GM23248 (cell line): ENCODE measurements at places on chromosomes 7 and 10.

- DNase-seq = no peak
Measured at GRCh38 chr10:47025253-47025539, 114.0 kb downstream of the PTPN20 start.

DNA sequence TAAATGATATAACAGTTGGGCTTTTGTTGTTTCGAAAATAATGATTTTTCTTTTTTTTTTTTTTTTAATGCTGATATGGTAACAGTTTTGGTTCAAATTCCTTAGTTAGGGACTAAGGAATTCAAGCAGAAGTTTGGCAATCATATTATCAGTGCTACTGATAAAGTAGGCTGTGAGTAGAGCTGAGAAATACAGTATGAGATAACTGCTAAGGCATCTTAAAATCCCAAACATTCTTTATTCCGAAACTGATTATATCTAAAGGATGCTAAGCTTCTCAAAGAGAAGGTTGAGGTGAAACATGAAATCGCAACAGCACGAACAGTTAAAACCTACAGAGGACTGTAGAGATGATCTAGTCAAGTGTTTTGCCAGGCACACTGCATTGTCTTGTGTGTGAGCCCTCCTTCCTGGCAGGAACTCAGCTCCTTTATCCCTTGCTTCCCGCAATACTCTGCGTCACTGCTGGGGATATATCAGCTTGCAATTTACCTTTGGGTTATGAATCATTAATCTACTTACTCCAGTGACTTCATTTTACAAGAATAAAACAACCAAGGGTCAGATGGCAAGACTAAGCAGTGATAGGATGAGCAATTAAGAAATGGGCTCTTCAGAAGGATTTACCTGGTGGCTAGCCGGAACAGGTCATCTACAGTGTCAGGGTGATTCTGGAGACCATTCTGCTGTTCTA lies 36.7 kb downstream of the IRF5 start:
- DNase-seq = no peak

- peak; percentile 74 for DNase-seq
Measured at GRCh38 chr10:69087590-69088470, at the start of gene SRGN. Gene SRGN, plus strand, starts transcription at chr10:69088103. Its CDS starts 55 bp downstream, at chr10:69088158.

DNA sequence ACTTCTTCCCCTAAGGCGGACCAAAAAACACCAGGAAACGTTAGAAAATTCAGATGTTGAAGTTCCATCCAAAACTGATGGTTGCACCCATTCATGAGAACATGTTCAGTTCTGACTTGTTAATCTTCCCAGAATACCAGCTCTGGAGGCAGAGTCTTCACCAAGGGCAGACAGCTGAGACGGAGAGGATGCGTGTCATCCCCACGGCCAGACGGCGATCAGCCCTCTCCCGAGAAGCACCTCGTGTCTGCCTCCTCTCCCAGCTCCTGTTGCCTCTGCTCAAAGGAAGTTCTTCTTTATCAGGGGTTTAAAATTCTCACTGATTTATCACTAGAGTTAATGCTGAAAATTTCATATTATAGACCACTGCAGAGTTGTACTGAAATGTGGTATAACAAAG lies 269.7 kb downstream of the ZMYND11 start:
- DNase-seq = no peak

GRCh38 chr10:97020452-97021400 lies 165.0 kb downstream of the SLIT1 start:
- no peak for DNase-seq

DNA sequence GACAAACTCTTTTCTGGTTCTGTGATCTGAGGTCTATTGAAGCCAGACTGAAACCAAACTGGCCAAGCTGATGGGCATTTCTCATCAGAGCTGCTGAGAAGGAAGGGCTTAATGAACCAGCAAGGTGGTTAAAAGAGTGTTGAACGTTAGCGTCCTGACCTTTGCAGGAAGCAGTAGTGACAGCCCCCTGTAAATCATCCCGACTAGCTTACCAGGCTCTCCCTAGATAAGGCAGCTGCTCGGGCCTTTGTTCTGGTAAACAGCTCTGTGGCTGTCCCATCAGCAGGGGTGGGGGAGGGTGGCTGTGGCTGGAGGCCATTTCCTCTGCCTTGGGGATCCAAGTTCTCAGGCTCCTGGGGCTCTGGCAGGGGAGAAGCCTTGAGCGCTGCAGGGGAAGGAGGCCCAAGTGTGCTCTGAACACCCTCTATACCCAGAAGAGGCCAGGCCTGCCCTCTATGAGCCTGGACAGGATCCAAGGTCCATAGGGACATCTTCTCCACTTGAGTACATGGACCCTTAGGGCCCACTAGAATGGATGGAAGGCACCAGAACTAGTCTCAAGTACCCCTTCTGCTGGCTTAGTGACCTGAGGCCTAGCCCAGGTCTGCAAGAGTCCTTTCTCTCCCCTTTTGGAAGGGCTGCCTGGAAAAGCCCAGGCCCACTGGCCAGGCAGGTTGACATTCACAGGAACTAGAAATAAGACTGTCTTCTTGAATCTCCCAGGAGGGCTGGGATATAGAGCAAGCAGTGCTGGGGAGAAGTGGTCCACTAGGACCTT lies 134.6 kb downstream of the ARHGAP22 start:
- DNase-seq = no peak

DNA sequence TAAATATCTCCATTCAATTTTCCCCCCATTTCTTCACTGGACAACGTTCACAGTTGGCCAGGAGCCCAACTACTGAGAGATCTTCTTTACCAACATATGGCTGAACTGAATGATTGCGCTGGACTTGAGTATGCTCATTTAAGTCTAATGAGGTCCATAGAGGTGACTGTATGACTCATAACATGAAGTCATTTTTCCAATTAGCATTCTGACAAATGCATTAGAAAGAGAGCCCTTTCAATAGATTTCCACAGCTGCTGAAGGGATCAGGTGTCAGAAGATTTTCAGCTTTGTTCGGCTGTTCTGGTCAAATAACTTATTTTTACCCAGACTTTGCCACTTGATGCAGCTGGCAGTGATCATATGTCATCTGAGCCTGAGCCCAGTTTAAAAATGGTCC lies 438.0 kb downstream of the ETV1 start:
- no peak for DNase-seq

- no peak for DNase-seq
Measured at GRCh38 chr7:28190077-28190710, 9.6 kb upstream of the JAZF1 start.

GRCh38 chr7:47906883-47907282 lies 41.4 kb downstream of the PKD1L1 start:
- DNase-seq = no peak

DNA sequence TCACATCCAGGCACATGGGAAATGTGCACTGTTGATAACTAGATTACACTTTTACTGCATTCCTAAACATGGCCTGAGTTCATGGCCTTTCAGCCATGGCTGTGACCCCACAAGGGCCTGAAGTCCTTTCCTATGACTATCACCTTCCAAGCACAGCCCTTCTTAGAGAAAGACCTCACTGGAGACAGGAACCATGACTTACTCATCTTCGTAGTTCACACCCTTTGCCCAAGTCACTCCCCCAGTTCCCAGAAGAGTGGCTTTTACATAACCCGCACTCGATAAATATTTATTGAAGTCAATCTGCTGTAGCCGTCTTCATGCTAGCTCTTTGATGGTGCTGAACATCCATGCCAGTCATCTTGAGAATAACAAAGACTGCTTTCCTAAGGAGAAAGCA lies 632.5 kb upstream of the NRP1 start:
- DNase-seq = no peak

GRCh38 chr10:29063806-29064644 lies 224.8 kb upstream of the LYZL1 start:
- peak; percentile 10 for DNase-seq

DNA sequence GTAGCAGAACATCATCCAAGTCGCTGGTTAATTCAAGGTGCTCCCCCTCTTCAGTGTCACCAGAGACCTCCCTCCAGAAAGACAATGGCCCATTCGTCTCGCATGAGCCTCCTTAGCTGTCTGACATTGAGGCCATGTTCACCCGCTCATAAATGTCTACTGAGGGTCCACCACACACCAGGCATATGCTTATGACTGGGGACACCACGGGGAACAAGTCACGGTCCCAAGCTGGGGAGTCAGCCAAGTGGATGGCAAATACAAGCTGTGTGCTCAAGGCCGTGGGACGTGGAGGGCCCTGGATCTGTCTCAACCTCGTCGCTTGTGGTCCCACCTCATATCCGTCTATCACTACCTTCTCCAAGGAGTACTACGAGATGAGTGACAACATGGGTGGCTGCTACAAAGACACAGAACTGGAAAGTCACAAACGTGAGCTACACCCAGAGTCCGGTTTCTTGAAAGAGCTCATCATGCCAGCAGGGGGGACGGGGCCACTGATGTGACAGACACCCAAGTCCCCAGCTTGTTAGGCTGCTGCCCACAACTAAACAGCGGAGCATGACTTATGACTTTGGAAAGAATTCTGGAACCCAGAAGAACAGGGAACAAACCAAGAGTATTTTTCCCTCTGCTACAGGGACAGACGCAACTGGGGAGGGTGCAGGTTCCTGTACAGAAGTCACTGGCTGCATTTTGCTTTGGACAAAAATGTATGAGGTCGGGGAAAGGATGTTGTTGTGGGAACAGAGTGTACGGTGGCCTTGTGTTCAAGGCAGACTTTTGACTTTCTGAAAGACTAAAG lies 189.6 kb downstream of the COBL start:
- DNase-seq = no peak

DNA sequence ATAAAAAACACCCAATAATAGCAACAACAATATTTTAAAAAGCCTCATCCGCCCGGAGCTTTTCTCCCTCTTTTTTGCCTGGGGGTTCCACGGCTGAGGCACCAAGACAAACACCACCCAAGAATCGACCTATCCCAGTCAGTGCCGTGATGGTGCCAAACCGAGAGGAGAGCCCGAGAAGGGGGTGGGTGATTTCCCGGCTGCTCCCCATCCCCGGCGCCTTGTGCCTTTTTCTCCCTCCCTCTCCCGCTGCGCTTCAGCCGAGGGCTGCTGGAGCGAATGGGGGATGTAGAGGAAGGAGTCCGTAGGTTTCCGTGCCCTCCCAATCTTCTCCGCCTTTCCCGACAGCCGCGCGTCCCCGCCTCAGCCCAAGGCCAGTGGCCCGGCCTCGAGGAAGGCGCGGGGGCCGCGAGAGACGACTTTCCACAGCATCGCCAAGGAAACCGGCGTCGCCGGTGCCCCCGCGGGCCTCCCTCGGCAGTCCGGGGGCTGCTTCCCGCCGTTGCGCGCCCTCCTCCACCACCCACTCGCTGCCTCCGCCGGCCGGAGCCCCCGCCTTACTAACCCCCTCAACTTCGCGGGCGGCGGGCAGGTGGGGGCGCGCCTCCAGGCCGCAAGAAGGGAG lies 1.3 kb downstream of the EGR2 start:
- DNase-seq = peak; percentile 18

DNA sequence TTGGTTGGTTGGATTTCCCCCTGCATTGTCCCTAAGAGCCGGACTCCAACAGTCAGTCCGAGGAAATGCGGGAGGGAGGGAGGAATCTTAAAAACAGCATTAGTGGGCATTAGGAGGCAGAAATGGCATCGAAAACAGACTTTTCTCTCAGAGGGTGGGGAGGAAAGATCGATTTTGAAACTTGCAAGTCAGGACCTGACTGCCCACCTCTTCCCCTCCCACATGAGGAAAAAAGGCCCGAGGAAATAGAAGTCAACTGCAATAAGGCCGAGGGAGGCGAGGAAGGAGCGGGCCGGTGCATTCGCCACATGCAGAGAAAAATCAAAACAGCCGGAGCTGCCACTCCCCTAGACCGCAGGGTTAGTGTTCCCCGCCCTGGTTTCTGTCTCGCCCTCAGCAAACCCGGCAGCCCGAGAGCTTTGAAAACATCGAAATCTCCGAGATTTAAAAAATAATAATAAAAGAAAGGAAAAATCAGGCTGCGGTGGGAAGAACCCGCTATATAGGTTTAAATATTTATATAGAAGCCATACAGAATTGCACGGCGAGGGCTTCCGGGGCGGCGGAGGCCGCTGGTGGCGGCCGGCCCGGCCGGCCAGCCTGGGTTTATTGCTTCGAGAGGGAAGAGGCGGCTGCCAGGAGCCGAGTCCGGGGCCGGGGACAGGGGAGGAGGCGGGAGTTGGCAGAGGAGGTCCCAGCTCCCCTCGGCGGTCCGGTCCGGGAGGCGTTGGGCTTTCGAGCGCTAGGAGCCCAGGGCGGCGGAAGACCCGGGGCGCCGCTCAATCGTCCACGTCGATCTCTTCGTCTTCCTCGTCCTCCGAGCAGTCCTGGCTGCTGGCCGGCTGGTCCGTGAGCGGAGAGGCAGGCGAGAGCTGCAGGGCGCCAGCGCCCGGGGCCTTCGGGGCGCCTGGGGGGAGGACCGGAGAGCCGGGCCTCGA lies 2.5 kb downstream of the LBX1 start:
- DNase-seq = peak; percentile 31

DNA sequence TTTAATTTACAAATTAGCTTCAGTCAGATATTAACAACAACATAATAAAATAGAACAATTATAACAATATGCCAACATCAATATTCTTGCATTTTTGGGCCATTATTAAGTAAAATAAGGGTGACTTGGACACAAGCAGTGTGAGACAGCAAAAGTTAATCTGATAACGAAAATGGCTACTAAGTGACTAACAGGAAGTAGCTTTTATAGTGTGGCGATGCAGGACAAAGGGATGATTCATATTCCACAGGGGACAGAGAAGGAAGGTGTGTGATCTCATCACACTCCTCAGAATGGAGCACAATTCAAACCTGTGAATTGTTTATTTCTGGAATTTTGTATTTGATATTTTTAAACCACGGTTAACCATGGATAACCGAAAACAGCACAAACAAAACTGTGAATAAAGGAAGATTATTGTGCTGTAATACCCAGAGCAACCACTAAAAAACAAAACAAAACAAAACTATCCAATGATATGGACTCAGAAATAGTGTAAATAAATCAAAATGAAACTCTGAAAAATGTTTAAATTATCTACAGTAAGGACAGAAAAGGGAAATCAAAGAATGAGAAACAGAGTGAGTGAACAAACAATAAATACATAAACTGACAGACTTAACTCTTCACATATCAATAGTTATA lies 66.9 kb upstream of the TFEC start:
- peak; percentile 89 for DNase-seq

GRCh38 chr10:75508239-75508813 lies 76.9 kb downstream of the LRMDA start:
- peak; percentile 82 for DNase-seq

- DNase-seq = no peak
Measured at GRCh38 chr7:148041156-148041555, 549.4 kb upstream of the C7orf33 start.

DNA sequence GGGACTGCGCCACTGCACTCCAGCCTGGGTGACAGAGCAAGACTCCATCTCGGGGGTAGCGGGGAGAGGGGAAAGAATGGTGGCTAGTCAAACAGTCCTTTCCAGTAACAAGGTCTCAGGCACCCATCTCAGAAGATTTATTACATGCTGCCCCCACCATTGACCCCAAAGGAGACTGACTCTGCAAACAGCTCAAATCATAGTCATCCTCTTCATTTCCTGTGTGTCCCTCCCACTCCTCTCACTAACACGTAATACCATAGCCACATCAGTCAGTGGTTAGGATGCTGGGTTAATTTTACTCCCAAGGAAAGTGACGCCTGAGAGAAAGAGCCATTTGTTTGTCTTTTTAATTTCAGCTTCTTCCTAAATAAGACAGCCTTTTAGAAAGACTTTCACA lies 56.6 kb upstream of the BET1 start:
- peak; percentile 68 for DNase-seq
